ENCODE measurements at places on chromosomes 4 and X.

DNA sequence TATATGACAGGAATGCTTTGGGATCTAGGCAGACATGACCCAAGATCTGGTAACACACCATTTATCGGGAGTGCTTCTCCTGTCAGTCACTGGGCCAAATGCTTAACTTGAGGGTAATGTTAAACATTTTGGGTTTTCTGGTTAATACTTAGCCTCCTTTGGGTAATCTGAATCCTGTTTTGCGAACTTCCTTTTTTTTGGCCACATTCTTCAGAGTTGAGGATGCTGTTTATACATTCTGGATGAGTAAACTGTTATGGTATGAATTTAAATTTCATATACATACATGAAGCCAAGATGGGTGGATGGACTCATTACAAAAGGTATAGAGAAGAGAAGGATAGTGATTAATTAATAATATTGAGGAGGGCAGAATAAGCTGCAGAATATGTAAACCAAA is 36.1 kb downstream of the MID1IP1 start:
- DNase-seq: no peak

DNA sequence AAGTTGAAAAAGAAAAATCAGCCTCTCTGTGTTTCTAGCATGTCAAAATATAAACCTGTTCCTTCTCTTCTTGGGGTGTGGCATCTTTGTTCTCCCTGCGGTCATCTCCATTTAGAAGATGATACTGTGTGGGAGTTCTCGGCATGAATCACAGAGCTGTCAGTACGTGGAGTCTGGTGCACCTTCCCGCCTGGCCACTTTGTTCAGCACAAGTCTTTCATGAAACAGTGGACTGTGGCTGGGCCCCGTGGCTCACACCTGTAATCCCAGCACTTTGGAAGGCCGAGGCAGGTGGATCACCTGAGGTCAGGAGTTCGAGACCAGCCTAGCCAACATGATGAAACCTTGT is 166.5 kb downstream of the MAML3 start:
- DNase-seq: no peak

- no peak for DNase-seq
Observed at GRCh38 chrX:72141372-72142004, 9.8 kb upstream of the RTL5 start.

- DNase-seq: no peak
Observed at GRCh38 chr4:122842984-122843531, 16.4 kb downstream of the FGF2 start.

- no peak for DNase-seq
Observed at GRCh38 chr4:61614231-61614630, 414.1 kb downstream of the ADGRL3 start.

GRCh38 chrX:19991350-19991718 is 473 bp upstream of the BCLAF3 start:
- no peak for DNase-seq

DNA sequence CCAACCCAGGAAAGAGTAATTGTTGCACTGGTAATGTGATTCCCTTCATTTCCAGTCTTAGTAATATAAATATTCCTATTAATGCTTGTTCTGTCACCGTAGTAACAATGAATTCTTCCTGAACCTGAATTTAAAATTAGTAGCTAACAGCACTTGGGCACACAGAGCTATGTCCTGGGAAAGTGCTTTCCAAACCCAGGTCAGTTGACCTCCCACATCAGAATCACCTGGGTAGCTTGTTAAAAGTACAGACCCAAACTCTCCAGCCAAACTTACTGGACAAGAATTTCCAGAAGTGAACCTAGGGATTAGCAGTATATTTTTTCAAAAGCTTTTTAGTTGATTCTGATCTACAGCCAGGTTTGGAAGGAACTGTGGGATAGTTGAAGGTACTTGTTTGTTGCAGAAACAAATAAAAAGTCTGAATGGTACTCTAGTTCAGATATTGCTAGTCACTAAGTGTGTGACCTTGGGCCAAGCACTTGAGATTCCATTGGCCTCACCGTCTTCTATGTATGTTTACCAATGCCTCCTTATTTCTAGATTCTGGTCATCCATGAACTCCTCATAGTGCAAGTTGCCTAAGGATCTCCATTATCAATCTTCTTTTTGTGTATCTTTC is 192.9 kb upstream of the CNKSR2 start:
- no peak for DNase-seq

- no peak for DNase-seq
Observed at GRCh38 chr4:95985051-95985450, 145.2 kb downstream of the PDHA2 start.
